A549 treated with RU486 at 1 μM for 4 hours (cell line): ENCODE measurements at places on chromosomes 11 and 22. TPM values are rescaled to one million over a fixed set of nuclear protein-coding genes. Genes with fewer than 3 reads are reported as not detected.

Gene SEPTIN3
- 0.80 to 1.3 TPM (median 1.2 TPM) in 5 replicates for total RNA-seq

Gene CNGA4
- total RNA-seq: 0.07 to 0.19 TPM (median 0.09 TPM) in 3 of 5 replicates, not detected in the others

Gene SAA1
- total RNA-seq: 0.25 to 1.1 TPM (median 0.49 TPM) in 4 of 5 replicates, not detected in the other

Gene SYT12
- total RNA-seq: 10.6 to 19.0 TPM (median 14.4 TPM) in 5 replicates

Gene OR51B4
- total RNA-seq: not detected in 5 replicates
